ENCODE measurements at places on chromosomes 5 and 9. TPM values are rescaled to one million over a fixed set of nuclear protein-coding genes. Genes with fewer than 3 reads are reported as not detected.

PCDHGB7 gene
- total RNA-seq, result 0.11 TPM

- no peak for DNase-seq
These were observed 384.8 kb downstream of the MAT2B start for GRCh38 chr5:163890261-163890660.

ANGPTL2 gene
- total RNA-seq, result not detected

GRCh38 chr5:173778152-173778782 lies 109.9 kb upstream of the CPEB4 start:
- no peak for DNase-seq

CCNJL gene
- total RNA-seq, result not detected

- no peak for DNase-seq
These were observed 26.7 kb downstream of the XRCC4 start for GRCh38 chr5:83104021-83104420.

DNA sequence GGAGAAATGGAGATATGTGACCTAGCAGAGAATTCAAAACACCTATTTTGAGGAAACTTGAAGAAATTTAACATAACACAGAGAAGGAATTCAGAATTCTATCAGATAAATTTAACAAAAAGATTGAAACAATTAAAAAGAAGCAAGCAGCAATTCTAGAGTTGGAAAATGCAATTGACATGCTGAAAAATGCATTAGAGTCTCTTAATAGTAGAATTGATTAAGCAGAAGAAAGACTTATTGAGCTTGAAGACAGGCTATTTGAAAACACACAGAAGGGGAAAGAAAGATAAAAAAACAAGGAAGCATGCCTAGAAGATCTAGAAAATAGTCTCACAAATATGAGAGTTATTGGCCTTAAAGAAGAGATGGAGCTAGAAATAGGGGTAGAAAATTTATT lies 87.8 kb upstream of the SLC1A1 start:
- no peak for DNase-seq

DNA sequence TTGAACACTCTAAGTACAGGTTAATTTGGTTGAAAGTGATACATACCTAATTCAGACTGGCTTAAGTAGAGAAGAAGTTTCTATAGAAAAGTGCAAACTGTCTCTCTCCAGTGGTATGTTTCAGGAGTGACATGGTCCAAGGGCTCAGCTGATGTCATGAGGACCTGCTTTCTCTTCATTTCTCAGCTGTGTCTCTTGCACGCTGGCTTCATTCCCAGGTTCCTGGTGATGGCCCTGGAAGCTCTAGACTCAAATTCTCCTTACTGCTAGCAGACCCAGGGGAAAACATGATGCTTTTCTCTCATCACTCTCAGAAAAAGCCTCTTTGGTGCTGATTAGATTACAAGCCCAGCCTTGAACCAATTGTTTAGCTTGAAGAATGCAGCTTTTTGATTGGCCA lies 211.9 kb upstream of the CLINT1 start:
- DNase-seq, result no peak

PHYHD1 gene
- 1.6 TPM for total RNA-seq

- no peak for DNase-seq
These were observed 56.8 kb downstream of the FEM1C start for GRCh38 chr5:115487756-115488155.

DNA sequence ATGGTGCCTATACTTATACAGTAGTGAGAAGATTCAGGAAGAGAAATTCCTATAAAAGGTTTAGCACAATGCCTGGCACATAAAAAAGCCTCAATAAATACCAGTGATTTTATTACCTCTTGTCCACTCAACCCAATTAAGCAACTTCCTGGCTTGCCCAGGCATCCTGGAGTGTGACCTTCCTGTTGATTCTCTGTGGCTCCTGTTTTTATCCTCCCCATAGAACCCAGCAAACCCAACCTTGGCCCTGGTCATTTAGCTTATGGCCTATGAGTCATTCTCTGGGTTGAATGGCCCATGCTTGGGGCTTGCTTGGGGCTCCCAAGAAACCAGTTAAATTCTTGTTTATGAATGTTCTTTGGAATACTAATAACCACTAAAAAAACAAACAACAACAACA lies 21.4 kb upstream of the SPARC start:
- no peak for DNase-seq

- DNase-seq, result no peak
These were observed 79.4 kb downstream of the SPTLC1 start for GRCh38 chr9:92035687-92036410.

FBLL1 gene
- total RNA-seq, result not detected

FAM169A gene
- total RNA-seq, result 11.6 TPM

PCDHB7 gene
- not detected for total RNA-seq

DNA sequence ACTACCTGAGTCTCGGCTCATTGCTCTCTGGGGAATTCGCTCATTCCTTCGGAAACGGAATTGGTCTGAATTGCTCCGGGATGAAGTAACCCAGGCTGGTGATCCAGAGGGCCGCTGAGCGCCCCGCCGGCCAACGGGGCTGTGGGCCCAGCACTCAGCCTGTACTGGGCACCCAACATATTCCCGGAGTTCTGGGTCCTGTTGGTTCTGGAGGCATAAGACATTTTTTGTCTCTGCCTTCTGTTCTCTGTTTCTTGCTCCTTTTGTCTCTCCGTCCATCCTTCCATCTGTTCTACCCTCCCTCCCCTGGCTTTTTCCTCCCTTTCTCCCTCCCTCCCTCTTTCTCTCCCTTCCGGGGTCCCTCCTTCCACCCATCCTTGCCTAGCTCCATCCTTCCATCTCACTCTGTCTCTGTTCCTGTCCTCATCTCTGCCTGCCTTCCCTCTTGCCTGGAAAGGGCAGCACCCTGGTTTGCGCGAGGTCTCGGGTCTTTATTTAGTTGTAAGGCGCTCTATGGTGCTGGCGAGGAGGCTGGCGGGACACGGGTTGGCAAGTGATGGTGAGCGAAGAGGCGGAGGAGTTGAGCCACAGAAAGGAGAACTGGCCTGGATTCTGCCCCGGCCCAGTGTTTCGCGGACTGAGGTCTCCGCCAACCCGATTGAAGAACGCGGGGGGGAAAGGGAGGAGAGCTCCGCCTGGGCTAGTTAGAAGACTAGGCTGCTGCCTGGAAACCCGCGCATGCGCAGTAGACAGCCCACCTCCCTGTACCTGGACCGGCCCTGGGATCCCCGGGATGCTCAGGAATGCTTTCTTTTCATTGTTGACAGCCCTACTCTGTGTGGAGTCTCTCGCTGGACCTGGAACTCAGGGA lies 1468.0 kb downstream of the FOXD4L5 start:
- DNase-seq, result peak; percentile 77

SLC2A6 gene
- total RNA-seq, result 6.3 TPM

GRCh38 chr9:113168809-113169208 lies 18.0 kb downstream of the SLC31A2 start:
- no peak for DNase-seq

DNA sequence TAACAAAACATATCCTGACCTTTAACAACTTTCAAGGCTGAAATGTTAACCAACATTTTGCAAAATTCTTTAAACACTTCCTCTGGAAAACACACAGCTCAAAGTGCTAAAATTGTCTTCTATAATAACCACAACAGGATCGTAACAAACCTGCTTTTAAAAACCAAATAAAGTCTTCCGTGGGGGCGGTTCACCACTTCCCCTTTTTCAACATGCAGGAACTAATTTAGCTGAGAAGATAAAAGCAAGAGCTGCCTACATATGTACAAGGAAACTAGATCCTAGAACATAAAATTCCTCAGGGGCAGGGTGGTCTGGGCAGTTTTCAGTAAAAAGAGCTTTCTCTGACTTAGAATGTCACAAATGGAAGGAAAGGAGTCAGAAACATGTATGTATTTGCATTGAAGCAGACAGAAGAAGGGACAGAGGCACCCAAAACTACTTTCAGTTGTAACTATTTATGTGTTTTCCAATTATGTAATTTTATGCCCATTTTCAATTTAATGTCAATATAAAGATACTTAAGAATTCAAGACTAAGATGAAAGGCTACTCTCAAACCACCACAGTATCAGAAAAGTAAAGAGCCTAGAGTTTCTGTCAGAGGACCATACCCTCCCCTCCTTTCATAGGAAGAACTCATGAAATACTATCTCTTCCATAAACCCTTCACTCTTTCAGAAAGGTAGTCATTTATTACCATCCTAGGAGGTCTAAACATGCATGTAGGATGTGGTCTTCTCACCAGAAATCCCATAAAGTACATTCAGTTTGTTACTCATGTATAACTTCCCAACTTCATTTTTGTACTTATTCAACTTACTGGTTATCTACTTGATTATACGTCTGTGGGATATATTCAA lies 185.9 kb upstream of the RASA1 start:
- no peak for DNase-seq

DNA sequence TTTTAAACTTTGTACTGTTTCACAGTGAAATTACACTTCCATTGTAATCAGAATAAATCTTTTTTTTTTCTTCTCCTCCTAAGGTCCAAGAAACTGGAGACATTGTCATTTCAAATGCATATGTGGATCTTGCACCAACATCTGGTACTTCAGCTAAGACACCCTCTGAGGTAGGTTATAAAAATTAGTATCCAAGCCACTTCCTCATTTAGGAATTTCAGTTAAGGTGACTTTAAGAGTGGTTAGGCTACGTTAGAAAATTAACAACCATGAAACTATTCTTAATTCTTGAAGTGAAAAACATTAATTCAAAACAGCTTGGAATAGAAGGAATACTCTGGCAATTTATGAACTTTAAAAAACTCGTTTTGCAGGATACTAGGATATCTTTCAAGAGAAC lies 77.5 kb downstream of the HSD17B4 start:
- DNase-seq, result no peak

- no peak for DNase-seq
These were observed 6.9 kb downstream of the SOHLH1 start for GRCh38 chr9:135692410-135692809.

GRCh38 chr9:79763671-79764285 lies 192.0 kb downstream of the TLE4 start:
- DNase-seq, result no peak

- no peak for DNase-seq
These were observed 35.0 kb downstream of the AOPEP start for GRCh38 chr9:94761481-94761880.

DNA sequence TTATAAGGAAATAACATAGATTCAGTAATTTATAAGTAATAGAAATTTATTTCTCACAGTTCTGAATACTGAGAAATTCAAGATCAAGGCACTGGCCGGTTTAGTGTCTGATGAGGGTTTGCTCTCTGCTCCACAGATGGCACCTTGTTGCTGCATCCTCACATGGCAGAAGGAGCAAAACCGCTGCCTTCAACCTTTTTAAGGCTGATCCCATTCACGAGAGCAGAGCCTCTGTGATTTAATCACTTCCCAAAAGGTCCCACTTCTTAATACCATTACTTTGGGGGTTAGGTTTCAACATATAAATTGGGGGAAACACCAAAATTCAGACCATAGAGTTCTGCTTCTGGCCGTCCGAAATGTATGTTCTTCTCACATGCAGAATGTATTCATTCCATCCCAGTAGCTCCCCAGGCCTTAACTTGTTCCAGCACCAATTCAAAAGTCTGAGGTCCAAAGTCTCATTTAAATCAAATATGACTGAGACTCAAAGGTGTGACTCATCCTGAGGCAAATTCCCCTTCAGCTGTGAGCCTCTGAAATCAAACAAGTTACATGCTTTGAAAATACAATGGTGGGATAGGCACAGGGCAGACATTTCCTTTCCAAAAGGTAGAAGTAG lies 30.6 kb downstream of the BAAT start:
- no peak for DNase-seq

DNA sequence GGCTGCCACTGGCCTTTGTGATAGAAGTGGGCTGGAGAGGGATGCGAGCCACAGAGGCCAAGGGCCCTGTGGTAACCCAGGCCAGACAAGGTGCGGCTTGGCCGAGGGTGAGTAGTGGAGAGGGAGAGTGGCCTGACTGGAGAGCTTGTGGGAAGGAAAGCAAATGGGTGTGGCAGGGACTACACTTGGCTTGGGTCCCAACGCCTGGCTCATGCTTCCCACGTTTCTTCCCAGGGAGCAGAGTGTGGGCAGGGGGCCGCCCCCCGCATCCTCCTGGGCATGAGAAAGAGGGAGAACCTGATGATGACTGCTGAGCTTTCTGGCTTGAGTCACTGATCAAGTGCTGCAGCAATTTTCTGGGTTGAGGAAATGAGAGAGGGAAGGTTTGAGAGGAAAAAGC lies 95.7 kb downstream of the ANKH start:
- no peak for DNase-seq

ST8SIA4 gene
- 37.0 TPM for total RNA-seq

DNA sequence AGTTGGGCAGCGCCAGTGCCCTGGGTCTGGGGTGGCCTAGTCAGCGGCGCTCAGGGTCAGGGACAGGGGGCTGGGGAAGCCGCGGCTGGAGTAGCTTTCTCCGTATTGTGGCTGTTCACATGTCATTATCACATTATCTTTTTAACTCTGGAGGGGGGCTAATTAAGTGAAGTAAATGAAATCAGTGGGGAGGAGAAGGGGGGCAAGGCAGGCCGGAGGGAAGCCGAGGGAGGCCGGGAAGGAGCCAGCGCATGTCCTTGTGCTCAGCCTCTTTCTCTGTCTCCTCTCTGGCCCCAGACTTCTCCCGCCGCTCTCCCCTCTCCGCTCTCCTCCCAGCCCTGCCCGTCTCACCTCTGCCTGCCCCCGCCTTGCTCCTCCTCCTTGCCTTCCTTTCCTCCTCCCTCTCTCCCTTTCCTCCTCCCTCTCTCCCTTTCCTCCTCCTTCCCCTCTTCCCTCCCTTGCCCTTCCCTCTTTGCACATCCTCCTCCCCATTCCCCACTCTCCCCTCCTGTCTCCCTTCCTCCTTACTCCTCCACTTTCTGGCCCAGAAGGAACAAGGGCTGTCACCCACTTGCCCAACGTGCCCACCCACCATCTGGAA lies 38.7 kb downstream of the ASS1 start:
- DNase-seq, result no peak

TRPM6 gene
- not detected for total RNA-seq

- no peak for DNase-seq
These were observed 363.5 kb downstream of the SLCO4C1 start for GRCh38 chr5:101932599-101932998.

PCDHA8 gene
- not detected for total RNA-seq

DNA sequence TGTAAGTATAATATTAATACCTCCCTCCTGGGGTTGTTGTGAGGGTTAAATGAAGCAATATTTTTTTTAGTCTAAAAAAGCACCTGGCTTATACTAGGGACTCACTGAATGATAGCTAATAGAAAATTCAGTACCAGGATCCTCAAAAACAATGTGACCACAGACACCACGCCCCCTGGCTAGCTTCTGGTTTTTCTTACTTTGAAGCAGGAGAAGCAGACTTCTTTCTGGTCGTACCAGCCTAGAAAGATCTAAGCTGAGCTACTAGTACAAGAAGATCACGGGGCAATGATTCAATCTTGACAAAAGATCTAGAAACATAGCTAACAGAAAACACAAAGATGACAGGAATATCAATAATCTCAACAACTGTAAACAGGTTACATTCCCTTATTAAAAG lies 218.5 kb upstream of the SLC30A5 start:
- DNase-seq, result no peak
